ENCODE measurements at places on chromosomes 3 and 15.

DNA sequence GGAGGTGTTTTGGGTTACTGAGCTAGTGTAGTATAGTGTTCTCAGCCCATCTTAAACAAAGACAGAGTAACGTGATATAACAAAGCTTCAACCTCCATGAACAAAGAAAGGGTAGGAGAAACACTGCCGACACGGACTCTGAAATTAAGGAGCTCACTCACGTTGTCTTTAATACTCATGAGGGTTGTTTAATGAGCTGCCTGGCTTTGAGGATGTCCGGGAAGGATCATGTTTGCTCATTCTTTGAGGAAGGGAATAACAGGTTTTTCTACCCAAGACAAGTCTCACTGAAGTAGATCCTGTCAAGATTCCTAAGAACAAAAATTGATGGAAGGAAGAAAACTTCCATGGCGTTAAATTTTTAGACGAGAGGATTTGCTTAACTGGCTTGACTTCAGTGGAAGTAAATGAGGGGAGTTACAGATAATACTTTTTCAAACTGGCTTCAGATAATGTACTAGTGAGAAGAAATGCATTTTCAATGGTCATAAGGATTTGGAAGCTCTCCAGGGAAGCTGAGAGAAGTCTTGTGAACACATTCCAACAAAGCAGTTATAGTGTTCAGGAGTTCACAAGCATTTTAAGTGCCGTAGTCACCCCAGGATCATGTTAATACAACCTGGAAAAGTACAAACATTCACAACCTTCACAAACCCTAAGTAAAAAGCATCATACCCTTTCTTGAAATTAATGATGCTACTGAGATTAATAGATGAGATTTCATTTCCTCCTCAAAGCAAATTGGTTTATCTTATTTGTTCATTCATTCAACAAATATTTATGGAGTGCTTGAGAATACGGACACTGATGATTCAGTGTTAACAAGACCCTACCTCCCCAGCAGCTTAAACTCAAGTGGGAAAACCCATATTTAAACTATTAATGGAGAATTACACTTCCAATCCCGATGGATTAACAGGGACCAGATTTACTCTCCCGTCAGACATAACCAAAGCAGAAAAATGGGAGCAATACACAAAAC, 101.5 kb downstream of the SHQ1 start:
- no peak for DNase-seq

DNA sequence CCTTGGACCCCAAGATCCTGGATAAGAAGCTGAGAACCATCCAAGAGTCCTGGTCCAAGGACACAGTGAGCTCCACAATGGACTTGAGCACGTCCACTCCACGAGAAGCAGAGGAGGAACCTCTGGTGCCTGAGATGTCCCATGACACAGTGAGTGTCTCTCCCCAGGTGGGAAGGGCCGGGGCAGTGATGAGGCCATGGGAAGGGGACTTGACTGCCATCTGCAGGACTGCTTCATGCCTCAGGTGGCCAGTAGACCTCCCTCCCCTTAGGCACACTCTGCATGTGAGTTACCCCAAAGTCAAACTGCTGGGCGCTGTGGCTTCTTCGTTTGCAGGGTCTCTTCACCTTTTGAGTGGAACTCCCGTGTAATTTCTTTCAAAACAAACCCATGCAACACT, 59.7 kb downstream of the CCDC33 start:
- DNase-seq, result no peak

DNA sequence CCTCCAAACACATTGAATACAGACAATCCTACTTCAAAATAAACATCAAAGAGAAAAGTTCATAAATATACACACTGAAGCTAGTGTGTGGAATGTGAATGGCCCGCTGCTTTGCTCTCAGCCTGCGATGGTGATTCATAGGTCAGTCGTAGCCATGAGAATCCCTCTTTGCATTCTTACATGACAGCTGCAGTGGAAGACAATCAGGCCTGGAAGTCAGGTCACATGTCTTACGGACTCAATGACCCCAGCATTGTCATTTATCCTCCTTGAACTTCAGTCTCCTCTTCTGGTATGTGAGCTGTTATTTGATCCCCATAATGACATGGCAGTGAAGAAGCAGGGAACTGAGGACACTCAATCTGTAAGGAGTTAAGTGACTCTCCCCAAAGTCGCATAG, 217.8 kb upstream of the EOMES start:
- no peak for DNase-seq

GRCh38 chr3:168850109-168850508, 754.4 kb upstream of the GOLIM4 start:
- no peak for DNase-seq

GRCh38 chr15:86830304-86830703, 750.6 kb downstream of the AGBL1 start:
- no peak for DNase-seq

DNA sequence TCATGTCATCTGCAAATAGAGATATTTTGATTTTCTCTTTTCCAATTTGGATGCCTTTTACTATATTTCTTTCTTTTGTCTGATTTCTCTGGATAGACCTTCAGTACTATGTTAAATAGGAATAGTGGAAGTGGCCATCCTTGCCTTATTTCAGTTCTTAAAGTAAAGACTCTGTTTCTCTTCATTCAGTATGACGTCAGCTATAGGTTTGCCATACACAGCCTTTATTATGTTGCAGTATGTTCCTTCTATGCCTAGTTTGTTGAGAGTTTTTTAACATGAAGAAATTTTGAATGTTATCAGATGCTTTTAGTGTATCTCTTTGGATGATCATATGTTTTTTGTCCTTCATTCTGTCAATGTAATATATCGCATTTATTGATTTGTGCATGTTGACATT, 566.7 kb upstream of the ROBO1 start:
- DNase-seq, result no peak

DNA sequence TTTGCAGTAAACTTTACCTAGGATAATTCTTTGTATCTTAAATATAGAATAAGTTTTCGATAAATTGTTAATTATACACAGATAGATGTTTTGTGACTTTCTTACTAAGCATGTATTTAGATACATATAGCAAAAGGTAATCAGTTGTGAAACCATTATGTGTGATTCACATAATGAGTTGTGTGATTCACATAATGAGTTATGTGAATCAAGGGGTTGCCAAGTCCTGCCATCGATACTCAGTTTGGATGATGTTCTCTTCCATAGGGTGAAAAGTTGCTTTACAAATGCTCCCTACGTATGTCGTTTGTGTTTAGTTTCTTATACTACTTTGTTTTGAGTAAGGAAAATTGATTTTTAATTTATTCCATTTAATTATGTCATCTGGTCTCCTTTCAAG, 682.1 kb downstream of the MECOM start:
- no peak for DNase-seq

- no peak for DNase-seq
Measured at GRCh38 chr3:153628591-153628990, 466.6 kb downstream of the RAP2B start.

- DNase-seq, result no peak
Measured at GRCh38 chr15:45346381-45346780, 32.0 kb downstream of the GATM start.

DNA sequence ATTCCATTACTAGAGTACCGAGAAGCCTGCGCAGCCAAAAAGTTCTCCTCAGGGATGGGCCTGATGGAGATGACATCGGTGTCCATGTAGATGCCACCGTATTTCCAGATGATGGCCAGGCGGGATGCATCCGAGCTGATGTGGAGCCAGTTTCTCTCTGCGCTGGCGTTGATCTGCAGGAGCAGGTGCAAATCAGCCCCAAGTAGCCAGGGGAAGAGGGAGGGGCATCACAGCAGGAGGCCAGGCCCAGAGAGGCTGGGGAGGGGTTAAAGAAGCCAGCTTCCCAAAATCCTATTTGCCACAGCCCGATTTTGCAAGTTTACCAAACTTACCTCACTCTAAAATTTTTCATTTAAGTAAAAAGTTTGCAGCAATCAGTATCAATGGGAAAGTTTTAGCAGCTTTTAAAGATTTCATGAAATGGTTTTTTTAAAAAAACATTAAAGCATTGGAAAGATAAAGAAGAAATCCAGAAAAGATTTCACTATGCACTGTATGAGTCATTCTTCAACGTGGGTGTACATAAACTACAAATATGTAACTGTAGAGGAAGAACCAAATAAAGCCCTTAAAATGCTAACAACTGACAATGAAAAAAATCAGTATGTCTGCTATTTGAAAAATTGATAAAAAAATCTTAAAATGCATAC, 7.4 kb downstream of the A4GNT start:
- DNase-seq, result no peak

GRCh38 chr3:150299201-150299600, 108.9 kb upstream of the TSC22D2 start:
- DNase-seq, result no peak

GRCh38 chr3:107308716-107309115, 68.5 kb upstream of the CCDC54 start:
- no peak for DNase-seq

DNA sequence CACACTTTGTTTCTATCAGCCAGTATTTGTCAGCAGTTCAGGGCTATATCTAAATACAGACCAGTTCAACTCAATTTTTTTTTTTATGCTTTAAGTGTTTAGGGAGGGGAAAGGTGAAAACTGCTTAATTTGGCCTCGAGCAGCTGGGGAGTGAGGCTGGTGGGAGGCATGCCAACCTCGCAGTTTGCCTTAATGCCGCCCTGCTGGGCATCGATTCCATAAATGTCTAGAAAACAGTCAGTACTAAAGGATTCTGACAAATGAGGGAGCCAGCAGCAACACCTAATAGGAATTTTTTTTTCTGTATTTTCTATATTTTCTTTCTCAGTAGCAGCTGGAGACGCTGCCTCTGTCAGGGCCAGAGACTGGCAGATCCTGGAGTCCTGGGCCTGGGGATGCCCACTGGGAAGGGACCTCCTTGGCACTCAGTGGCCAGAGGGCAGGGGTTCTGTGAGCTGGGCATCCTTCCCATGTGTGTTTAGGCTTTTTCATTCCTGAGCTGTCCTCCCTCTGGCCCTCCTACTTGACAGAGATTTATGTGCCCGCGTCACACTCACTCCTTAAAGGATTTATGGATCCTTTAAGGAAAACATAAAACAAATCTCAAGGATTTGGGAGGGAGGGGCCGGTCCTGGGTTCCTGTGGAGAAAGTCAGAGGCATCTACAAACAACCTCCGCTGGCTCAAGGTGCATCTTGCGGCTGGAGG, 117.8 kb downstream of the WNT5A start:
- no peak for DNase-seq

DNA sequence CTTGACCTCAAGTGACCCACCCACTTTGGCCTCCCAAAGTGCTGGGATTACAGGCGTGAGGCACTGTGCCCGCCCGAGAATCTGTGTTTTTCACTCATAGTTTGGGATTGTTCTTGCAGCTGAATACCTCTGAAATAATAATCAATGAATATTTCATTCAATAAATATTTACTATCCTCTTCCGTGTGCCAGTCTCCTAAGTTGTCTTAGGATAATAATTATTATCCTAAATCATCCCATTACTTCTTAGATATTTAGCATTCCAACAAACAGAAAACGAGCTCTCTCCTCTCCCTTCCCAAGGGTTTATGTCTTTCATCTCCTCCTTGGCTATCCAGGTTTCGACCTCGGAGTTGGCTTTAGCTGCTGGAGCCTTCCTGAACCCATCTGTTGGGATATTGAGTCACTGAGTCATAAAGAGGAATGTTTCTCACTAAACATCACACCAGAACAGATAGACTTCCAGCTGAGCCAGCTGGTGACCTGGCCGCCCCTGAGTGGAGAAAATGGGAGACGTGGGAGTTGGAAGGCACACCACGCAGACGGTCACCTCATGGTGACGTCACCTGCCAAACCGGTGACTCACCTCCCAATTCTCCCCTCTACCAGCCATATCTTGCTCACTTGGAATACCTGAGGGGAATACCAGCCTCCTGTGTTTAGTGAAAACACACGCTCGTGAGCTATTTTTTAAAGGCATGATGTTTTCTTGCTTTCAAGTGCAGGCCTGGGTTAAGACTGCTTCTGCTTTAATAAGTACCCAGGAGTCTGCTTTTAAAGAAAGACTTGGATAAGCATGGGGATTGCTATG, 43.9 kb downstream of the BHLHE40 start:
- no peak for DNase-seq

DNA sequence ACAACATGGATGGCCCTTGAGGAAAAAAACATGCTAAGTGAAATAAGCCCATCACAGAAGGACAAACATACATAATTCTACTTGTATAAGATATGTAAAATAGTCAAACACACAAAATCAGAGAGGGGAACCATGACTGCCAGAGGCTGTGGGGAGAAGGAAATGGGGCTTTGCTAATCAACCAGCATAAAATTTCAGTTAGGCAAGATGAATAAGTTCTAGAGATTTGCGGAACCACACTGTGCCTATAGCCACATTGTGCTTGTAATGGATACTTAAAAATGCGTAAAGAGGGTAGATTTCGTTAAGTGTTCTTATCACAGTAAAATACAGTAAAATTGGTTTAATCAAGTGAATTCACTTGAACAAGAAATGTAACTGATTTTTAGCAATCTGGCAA, 33.7 kb upstream of the SPTBN5 start:
- no peak for DNase-seq

DNA sequence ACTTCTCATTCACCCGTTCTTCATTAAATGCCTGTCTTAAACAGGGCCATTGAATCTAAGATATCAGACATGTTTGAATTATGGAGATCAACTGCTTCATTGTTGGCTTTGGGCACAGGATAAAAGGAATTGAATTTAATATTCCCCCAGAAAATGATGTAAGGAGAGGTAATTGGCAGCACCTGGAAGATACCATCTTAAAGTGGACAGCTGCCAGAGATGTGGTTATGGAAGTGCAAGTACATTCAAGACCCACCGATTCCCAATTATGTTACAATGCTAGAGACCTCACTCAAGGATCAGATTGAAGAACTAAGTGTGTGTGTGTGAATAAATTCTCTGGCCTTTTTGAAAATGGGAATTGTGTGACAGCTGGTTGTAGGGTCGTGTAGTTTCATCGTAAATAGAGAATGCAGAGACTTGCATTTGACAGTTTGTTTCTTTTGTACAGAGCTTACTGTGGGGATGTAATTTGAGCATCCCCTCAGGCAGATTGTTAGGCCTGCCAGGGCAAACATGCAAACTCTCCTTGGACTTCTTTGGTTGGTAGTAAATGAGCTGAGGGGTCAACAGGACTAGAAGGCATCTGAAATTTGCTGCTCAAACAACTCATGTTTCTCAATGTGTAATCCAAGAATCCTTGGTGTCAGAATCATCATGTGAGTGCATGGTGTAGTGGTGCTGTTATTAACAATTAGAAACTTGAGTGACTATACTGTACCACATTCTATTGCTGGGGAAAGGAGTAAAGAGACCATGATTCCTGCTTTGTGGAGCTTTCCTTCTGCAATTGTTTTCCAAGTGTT, 359.2 kb upstream of the THRB start:
- no peak for DNase-seq

- no peak for DNase-seq
Measured at GRCh38 chr3:61158216-61158615, 93.0 kb downstream of the FHIT start.

DNA sequence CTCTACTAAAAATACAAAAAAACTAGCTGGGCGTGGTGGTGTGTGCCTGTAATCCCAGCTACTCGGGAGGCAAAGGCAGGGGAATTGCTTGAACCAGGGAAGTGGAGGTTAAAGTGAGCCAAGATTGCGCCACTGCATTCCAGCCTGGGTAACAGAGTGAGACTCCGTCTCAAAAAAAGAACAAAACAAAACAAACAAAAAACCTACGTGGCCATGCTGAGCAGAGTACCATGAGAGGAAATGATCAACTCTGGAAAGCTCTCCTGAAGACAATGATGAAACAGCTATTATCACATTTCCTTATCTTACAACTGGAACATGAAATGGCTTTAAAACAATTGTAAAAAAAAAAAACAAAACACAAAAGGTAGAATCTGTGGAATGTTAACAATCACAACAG, 75.2 kb downstream of the CHSY1 start:
- DNase-seq, result no peak

All from activated CD8-positive, alpha-beta memory T cell treated with anti-CD3 and anti-CD28 coated beads, Interleukin-2, amount 50 U/mL, for 4 hours (primary cell).